Right kidney (tissue), 9 donors: ENCODE measurements at places on chromosomes 12 and 14.
A peak's percentile ranks its signal among the peaks of the same experiment; 100 is the strongest.

GRCh38 chr12:2540535-2540941 lies 254.2 kb upstream of the FKBP4 start:
- DNase-seq, result no peak

DNA sequence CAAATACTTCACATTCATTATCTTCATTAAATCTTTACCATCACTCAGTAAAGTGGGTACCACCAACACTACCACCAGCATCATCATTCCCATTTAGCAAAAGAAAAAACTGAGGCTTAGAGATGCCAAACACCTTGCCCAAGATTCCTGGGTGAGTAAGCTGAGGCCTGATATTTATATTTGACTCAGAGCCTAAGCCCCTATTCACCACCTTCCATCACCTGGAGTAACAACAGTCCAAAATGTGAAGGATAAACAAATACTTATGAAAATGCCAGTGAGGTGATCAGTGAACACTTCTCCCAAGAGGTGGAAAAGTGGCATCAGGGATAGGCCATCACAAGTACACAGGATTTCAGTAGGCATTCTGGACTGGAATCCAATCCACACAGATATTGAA lies 3.7 kb downstream of the SLC38A1 start:
- no peak for DNase-seq

GRCh38 chr14:54669721-54670561 lies 103.0 kb downstream of the SAMD4A start:
- no peak for DNase-seq

DNA sequence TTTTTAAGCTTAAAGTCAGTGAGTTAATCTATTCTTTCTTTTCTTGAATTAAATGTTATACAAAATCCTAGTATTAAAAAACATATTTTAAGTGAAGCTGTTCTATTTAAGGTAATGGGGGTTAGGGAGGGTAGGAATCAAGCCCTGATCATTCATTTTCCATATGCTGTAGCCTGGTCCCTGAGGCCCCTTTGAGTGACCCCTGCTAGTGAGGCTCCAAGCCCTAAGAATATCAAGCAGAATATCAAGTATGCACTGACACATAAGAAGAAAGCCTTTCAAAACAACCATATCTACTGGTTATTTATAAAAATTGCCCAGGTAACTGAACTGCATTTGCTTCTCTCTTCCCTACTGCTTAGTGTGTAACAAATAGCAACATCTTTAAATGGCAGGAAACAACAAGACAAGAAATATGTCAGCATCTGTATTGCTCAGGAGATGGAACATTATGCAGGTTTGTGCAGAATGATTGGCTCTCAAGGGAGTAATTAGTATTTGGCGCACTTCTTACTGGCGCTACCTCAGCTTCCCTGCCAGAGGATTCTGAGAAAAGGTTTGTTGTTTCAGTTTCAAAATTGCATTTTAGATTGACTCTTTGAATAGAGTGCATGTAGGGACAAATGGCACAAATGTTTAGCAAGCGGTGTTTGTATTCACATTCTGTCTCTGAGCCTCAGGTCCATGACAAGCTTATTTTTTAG lies 223.0 kb downstream of the DUSP6 start:
- no peak for DNase-seq

DNA sequence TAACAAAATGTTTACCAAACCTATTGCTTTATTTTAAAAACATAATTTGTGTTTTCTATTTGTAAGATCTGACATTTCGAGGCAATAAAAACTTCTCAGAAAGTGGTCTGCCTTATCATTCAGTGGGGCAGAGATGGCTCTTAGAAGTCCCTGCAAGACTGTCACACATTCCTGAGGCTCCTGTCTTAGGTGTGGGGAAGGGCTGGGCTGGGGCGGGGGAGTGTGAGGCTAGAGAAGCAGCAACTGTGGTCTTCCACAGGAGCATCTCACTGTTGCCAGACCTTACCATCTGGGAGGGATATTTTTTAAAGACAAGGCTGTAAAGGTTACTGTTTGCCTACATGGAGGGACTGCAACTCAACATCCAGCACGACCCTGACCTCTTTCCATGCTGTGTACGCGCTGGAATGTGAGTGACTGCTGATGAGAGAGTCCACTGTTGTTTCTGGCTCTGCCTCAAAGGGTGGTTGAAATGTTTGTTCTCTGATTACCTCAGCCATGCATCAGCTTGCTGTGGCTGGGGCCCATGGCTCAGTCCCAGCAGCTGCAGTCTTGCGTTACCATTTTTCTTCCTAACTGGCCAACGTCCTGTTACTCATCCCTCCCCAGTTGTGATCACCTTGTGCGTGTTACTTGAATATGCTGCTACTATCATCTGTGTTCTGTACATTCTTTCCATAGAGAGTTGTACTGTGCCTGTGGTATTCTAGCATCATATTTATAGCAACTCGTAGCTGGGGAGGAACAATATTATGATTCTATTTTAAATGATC lies 12.4 kb downstream of the ERG28 start:
- peak; percentile 46 for DNase-seq

DNA sequence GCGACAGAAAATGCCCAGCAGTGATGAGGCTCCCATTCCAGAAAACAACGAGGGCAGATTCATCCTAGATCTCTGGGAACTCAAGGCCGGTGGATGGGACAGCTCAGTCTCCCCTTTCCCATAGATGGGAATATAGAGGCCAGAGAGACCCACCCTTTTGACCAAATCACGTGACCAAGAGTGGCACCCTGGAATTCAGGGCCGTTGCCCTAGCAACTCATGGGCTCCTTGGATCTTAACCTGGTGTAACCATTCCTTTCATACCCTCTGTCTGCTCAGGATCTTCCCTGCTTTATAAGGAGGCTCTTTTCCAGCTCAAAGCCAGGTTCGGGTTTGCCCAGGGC lies 8.4 kb upstream of the LRTM2 start:
- no peak for DNase-seq

- no peak for DNase-seq
Measured at GRCh38 chr12:127144770-127145169, 1122.2 kb upstream of the TMEM132C start.

DNA sequence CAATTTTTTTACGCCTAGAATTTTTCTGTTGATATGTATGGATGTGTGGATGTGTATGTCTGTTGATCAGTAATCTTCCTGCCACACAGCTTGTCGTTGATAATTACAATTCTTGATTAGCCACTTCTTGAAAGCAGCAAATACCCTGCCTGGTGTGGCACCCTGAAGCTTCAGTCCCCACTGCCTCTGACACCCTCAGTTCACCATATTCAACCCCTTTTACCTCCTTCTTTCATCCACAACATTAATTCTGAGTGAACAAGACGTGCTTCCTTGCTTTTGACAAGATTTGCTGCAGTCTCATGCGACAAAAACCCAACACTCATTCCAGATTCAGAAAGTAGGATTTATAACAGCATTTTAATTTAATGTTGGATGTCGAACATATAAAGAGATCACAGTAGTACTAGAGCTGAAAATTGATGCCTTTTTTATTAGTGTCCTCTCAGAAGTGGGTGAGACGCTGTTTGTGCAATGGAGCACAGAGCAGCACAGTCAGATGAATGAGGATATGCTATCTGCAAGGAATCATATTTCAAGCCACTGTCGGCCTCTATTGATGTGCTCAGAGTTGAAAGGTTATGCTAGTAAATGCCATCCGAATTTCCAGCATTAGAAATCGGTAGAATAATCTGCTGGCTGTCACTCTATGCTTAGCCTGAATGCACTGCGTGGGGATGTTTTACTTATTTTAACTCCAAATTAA lies 383.7 kb downstream of the EGLN3 start:
- DNase-seq, result peak; percentile 14

- DNase-seq, result peak; percentile 1
Measured at GRCh38 chr12:51484119-51484518, 59.5 kb downstream of the SLC4A8 start.

GRCh38 chr12:98296462-98297079 lies 218.8 kb upstream of the TMPO start:
- peak; percentile 11 for DNase-seq

GRCh38 chr12:131950182-131950913 lies 606 bp downstream of the EP400 start:
- peak; percentile 84 for DNase-seq

- DNase-seq, result no peak
Measured at GRCh38 chr14:79598339-79598738, 613.0 kb downstream of the DIO2 start.

GRCh38 chr12:66693901-66694513 lies 15.1 kb upstream of the GRIP1 start:
- peak; percentile 23 for DNase-seq

- no peak for DNase-seq
Measured at GRCh38 chr12:112777387-112778310, 13.9 kb upstream of the RPH3A start.

GRCh38 chr12:132872975-132873421 lies 14.4 kb downstream of the CHFR start:
- DNase-seq, result no peak

DNA sequence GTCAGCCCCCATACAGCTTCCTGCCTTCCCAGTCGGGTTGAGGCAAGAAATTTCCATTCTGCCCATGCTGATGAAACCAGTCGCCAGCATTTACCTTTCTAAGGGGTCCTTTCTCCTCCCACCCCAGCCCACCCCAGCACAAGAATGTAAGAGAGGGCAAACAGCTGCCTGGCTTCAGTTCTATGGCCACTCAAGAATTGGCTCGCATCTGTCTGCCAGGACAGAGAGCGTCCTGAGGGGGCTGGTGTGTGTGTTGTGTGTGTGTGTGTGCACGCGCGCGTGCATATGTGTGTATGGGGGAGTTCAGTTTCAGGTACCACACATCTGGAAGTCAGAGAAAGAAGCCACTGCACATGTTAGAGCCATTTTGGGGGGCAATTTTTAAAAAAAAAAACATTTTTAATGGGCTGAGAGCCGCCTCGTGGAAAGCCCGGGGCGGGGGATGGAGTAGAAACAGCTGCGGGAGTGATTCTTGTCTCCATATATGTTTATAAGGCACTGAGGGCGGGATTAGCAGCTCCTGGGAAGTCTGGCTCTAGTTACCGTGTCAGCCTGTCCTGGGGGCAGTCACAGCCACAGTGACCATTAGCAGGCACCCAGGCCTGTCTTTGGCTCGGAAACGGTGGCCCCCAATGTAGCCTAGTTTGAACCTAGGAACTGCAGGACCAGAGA lies at the start of gene WNT5B:
WNT5B (plus strand) TSS at position 566 of the 672 bp plus-strand sequence. CDS start 2,124 bp downstream, outside the sequence.
- DNase-seq, result peak; percentile 45

DNA sequence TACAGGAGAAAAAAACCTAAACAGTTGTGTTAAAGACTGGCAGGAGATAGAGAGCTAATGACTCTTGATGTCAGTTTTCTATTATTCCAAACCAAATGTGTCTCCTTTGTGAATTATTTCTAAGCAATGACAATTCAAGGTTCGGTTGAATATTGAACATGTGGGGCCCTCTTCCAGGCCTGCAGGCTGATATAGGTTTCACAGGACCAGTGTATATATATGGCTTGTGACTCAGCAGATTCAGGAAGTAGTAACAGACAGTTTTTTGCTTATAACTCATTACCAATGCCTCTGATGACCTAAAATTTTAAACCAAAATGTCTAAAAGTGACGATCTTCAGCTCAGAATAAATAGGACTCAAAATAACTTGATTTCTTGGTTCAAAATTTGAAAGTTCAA lies 33.7 kb upstream of the NPAS3 start:
- DNase-seq, result no peak

GRCh38 chr12:77337362-77337761 lies 272.0 kb upstream of the E2F7 start:
- DNase-seq, result no peak

DNA sequence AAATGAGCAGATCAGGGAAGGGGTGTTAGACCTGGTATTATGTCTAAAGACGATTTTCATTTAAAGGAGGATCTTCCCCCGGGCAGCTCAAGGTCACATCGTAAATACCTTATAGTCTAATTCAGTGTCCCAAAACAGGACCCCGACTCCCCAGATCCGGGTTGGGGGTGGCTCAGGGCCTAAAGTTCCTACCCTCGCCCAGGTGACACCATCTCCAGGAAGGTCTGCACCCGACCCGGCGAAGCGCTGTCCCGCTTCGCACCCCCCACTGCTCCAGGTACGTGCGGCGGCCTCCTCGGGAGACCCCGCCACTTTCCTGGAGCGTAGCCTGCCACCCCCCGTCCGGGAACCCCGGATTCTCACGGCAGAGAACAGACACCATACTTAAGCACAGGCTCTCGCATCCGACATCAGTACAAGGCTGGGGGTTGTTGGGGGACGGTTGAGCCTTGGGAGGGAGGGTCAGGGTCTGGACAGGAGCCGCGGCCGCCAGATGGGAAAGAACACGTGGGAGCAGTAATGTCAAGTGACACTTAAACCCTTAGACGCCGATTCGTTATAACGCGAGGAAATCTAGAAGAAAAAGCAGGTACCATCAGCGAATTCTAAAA lies 556 bp downstream of the TIMM9 start:
- peak; percentile 89 for DNase-seq

GRCh38 chr14:44701563-44702263 lies 194.6 kb upstream of the FSCB start:
- no peak for DNase-seq
